GM19239 (cell line): ENCODE measurements at places on chromosomes 11 and 22.

- DNase-seq: no peak
Observed at GRCh38 chr22:49954354-49954753, 6.2 kb upstream of the PIM3 start.

- DNase-seq: no peak
Observed at GRCh38 chr11:60777572-60777971, 7.6 kb upstream of the MS4A10 start.

DNA sequence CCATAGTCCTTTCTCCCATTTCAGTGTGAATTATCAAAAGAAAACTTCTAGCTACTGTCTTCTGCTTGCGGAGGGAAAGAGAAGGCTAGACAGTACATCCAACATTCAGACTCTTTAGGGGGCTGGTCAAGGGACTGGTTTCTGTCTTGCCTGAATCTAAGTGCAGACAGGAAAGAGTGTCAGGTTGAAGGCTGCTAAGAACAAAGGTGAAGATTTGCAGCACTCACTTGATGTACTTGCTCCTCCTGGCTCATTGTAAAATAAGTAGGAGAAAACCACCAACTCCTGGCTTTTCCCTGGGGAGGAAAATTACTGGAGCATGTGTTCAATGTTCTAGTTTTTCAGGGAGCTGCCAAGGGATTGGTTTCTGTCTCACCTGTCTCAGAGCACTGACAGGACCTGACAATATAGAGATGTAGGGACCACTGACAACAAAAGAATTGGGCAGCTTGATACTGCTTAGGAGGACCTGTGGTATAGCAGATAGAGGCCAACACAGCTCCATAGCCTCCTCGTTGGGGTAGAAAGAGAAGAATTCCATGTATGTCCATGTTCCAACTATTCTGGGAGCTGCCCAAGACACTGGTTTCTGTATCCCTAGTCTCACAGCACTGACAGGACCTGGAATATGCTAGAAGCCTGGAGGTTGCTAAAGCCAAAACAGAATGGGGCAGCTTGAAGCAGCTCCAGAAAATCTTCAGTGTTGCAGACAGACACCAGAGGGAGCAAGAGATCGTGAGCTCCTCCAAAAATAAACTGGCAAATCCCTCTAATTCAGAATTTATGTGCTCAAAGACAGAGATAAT, 39.7 kb upstream of the MMP12 start:
- no peak for DNase-seq

DNA sequence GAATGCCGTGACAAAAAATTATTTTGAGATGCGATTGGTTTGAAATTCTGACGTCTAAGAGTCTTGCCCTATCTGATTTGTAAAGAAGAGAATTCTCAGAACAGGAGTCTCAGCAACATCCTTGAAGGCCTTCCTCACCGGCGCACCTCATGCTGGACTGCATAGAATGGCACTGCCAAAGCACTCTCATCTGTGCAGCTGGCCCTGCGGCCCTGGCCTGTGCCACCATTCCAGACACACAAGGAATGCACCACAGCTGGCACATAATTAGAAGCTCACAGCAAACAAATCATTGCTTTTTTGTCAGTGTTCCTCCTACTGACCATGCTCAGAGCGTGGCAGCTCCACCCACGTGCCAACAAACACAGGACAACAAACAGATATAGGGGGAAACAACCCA, 166.0 kb downstream of the KIRREL3 start:
- no peak for DNase-seq
